GM23248 (cell line): ENCODE measurements at places on chromosomes 11 and 22. TPM values are rescaled to one million over a fixed set of nuclear protein-coding genes. Genes with fewer than 3 reads are reported as not detected.

The MYBPC3 gene
- polyA plus RNA-seq: 0.08 TPM in 1 of 2 replicates, not detected in the other

The MYOD1 gene
- polyA plus RNA-seq: not detected in 2 replicates

The HORMAD2 gene
- polyA plus RNA-seq: not detected in 2 replicates

The VSIG2 gene
- not detected in 2 replicates for polyA plus RNA-seq

The POU2AF3 gene
- polyA plus RNA-seq: not detected in 2 replicates

DNA sequence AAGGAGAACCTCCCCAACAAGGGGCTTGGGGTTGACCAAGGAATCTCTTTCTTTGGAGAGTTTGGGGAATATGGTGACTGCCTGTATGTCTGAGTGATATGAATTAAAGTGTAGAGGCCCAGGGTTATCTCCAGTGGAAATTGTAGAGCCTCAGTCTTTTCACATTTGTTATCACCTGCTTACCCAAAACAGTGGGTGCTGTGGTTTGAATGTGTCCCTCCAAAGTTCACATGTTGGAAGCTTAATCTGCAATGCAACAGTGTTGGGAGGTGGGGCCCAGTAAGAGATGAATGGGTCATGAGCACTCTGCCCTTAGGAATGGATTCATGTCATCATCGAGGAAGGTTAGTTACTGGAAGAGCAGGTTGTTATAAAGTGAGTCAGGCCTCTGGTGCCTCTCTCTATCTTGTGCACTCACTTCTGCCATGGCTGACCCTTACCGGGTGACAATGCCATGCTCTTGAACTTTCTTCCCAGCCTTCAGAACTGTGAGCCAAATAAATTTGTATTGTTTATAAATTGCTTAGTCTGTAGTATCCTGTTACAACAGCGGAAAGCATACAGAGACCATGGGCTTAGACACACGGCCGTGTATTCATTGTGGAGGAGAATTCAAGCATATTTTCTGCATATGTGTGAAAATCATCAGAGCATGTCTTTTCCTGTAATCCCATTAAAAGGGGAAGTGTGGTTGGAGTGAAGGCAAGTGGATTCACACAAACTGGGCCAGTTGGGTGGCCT is 114.1 kb upstream of the TBCEL start:
- DNase-seq: no peak

- peak; percentile 65 for DNase-seq
Observed at GRCh38 chr11:35487532-35488078, 37.8 kb downstream of the PAMR1 start.

- peak; percentile 78 for DNase-seq
Observed at GRCh38 chr11:63478896-63479295, 12.1 kb downstream of the PLAAT5 start.

DNA sequence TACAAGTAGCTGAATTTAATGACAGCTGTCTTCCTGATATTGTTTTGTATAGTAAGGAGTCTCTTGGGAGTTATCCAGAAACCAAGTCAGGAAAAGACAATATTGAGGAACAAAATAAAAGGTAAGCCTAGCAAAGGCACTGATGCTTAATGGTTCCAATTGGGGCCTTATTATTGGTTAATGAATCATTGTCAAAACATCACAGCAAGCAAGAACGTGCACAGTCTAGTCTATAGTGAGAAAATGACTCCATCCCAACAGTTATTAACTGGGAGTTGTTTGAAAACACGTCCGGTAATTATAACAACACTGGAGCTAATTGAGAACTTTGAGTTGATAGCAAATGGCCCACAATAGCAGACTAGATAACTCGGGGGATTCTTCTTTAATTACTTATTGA is 17.7 kb downstream of the BSX start:
- DNase-seq: no peak

DNA sequence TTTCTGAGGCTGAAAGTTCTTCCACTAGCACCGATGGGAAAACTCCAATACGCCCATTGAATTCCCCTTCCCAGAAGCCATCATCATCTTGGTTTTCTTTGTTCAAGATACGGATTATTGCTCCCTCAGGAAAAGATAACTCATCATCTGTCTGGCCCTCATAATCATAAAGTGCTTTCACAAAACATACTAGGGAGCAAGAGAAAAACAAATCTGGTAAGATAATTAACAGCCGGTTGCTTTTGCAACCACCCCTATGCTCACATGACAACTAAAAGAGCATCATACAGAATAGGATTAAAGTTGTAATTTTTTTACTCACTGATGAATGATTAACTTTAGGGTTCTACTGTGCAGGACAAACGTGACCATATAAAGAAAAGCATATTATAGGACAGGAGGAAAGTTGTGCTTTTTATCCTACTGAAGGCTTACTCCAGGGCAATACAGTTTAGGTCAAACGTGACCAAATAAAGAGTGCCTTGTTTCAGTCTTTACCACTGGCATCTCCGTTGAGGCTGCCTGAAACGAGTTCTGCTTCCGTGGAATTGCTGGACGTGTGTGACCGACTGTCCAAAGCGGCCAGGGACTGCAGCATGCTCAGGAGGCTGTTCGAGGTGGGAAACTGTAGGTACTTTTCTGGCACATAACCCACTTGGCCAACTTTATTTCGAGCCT is 28.6 kb downstream of the ATG16L2 start:
- DNase-seq: no peak

- peak; percentile 66 for DNase-seq
Observed at GRCh38 chr11:86949995-86950660, 5.1 kb downstream of the FZD4 start.

DNA sequence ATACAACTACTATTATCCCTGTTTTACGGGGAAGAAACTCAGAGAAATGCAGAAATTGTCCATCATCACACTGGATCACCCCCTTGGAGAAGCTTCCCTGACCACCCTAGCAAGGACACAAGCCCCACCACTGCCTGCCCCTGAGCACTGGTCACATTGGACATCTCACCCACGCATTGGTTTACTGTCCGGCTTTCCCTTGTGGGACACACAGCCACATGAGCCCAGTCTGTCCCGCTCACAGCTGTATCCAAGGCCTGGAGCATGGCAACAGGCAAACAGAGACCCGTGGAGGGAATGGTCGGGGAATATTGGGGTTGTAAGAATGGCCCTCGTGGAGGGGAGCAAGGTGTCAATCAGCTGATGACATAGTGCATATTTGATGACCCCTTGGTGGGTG is 42.7 kb upstream of the FGF3 start:
- DNase-seq: no peak

GRCh38 chr22:46736705-46737104 is 1.3 kb downstream of the CERK start:
- DNase-seq: no peak

GRCh38 chr11:126949066-126949891 is 51.3 kb downstream of the KIRREL3 start:
- DNase-seq: peak; percentile 70

DNA sequence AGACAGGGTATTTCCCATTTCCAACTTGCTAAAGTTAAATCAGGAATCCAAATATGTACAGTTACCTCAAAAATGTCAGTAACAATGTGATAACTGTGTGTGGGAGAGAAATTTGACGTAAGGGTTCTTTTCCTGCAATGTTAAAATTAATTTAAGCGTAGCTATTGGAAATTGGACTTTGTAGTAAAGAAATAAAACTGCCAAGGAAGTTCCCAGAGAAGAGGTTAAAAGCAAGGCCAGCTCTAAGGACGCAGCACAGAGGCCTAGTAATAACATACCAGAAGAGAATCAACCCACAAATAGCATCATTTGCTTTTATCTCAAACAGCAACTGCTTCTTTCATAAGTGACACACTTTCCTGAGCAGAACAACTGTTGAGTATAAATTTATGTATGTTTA is 36.8 kb upstream of the GRIA4 start:
- DNase-seq: no peak
